H1 (cell line): ENCODE measurements at places on chromosomes 6 and 20.

DNA sequence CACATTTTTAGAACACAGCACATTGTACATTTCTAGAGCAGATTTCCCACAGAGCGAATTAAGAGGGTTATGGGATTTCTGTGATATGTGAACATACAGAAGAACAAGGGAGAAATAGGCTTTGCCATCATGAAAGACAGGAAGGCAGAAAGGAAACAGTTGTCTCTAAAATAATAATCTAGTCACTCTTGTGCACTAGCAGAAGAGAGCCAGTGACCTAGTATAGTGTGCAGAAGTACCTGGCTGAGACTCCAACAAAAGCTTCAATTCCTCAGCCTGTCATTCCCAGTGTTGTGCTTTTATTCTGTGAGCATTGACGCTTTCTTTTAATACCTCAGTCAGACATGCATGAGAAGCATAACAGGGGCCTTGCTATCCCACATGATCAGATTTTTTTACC lies 17.8 kb upstream of the DCBLD1 start:
- no peak for DNase-seq
- no peaks in the 10 kb centered on the region for H3K4me1 ChIP-seq
- no peaks in the 10 kb centered on the region for H3K27me3 ChIP-seq
- no peak overlapping the region for H3K27ac ChIP-seq
- H3K4me3 ChIP-seq: no peak overlapping the region

DNA sequence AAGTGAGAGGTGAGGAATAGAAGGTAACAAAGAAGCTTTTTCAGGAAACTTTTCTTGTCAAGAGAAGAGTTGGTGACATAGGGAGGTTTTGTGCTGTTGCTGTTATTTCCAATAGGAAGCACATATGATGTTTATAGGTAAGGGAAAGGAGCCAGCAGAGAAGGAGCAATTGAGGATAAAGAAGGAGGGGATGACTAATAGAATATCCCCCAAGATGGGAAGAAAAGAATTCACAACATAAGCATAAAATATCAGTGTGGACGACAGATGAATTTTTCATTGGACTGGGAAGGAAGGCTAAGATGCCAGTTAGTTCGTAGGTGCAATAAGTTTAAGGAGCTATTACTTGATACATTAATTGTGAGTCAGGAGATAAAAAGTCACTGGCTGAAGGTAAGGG lies 8.5 kb upstream of the BEND6 start:
- H3K4me3 ChIP-seq: no peak overlapping the region
- DNase-seq: no peak
- no peaks in the 10 kb centered on the region for H3K4me1 ChIP-seq
- no peaks in the 10 kb centered on the region for H3K27me3 ChIP-seq

DNA sequence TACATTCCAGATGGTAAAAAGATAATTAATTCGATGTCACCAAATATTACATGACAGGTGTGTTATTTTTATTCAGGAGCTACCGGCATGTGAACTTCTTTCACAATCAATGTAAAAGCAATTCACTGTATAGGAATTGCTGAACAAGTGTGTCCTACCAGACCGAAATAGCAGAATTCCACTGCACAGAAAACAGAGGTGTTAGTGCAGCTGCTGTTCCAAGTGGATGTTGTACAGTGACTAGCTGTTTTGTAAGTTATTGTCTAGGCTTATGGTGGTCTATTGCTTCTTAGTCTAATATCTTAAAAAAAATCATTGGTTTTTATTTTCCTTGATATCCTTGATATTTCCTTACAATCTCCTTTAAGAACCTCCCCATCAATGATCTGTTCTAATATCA lies 107.4 kb downstream of the COL19A1 start:
- H3K27ac ChIP-seq: no peak overlapping the region
- no peaks in the 10 kb centered on the region for H3K27me3 ChIP-seq
- DNase-seq: no peak
- H3K4me1 ChIP-seq: no peaks in the 10 kb centered on the region

DNA sequence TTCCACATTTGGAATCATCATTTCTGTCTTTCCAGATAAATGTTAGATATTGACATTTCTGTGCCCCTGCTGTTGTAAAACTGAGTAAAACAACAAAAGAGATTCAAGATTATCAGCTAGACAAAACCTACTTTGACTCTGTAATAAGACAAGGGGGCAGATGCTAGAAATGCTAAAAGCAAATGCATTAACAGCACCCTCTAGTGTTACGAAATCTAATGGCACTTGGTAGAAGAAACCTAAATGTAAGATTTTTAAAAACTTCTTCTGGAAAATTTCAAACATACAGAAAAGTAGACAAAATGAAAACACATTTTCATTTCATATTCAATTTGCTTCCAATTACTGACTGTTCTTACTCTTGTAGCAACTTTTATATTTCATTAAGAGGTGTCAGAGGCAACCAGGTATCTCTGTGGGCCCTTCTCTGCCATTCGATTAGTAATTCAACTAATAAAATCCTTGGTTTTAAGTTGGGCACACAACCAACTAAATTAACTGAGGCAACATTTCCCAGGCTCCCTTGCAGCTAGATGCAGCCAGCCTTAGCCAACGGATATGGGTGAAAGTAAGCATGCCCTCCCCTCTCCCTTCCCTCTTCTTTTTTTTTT lies 45.0 kb downstream of the SLC23A2 start:
- DNase-seq: no peak
- no peaks in the 10 kb centered on the region for H3K4me1 ChIP-seq
- H3K36me3 ChIP-seq: no peaks in the 10 kb centered on the region
- H3K27me3 ChIP-seq: no peaks in the 10 kb centered on the region
- no peak overlapping the region for H3K27ac ChIP-seq
- H3K4me3 ChIP-seq: no peak overlapping the region

DNA sequence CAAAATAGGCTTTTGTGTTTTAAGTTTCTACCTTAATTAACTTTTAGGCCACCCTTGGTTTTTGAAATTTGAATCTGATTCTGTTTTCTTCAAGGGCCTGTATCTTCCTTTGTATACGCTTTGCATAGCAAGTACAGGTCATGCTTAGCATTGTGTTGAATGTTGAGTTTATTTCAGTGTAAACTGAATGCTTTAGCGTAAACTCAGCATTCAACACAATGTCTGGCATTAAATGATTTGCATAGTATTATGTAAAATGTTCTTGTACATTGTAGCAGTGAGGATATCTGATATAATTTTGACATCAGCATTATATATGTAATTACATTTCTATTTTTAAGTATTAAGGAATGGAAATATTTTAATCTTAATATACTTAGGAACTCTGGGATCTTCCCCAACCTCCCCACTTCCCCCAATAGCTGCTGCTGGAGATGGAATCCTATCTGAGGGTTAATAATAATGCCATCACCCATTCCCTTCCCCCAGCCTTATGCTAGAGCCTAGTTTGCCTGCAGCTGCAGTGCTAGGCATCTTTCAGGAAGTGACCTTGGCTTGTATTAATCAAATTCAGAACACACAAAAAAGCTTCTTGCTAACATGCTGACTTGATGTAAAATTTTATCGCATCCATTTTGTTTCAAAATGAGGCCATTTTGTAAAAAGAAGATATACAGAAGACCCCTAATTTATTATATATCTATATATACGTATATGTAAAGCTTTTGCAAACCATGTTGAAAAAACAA lies 73.1 kb downstream of the NCOA3 start:
- H3K36me3 ChIP-seq: no peaks in the 10 kb centered on the region
- H3K27me3 ChIP-seq: no peaks in the 10 kb centered on the region
- no peak for DNase-seq
- peaks cover 15% of the 10 kb centered on the region; the same call in 1 of the 2 replicates for H3K4me1 ChIP-seq

GRCh38 chr6:25544833-25545232 lies 107.2 kb upstream of the SCGN start:
- H3K27me3 ChIP-seq: no peaks in the 10 kb centered on the region
- no peak overlapping the region for H3K27ac ChIP-seq
- DNase-seq: no peak
- no peaks in the 10 kb centered on the region for H3K36me3 ChIP-seq

GRCh38 chr20:53220482-53221307 lies 248.5 kb downstream of the TSHZ2 start:
- H3K27ac ChIP-seq: no peak overlapping the region
- H3K36me3 ChIP-seq: no peaks in the 10 kb centered on the region
- DNase-seq: no peak
- H3K4me1 ChIP-seq: peaks cover 4% of the 10 kb centered on the region; the same call in 1 of the 2 replicates
- no peaks in the 10 kb centered on the region; the same call in 1 of the 2 replicates for H3K27me3 ChIP-seq

DNA sequence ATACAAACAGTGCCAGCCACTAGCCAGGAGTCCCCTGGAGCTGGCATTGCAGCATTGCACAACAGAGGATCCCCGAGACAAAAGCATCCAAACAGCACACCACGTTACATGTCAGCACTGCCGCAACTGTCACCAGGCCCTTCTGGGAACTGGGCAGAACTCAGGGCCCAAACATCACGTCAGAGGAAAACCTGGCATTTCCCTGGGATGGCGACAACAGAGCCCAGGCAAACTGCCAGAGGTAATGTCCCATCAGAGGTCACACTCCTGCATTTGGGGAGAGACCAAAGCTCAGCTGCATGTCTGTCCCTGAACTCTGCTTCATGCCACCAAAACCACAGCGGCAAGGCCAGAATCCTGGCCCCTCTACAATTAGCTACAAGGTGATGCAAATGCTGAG lies 36.3 kb downstream of the PPP1R3G start:
- no peak overlapping the region for H3K27ac ChIP-seq
- H3K4me3 ChIP-seq: no peak overlapping the region
- no peaks in the 10 kb centered on the region for H3K36me3 ChIP-seq
- no peaks in the 10 kb centered on the region for H3K4me1 ChIP-seq
- no peaks in the 10 kb centered on the region for H3K27me3 ChIP-seq

- no peak for DNase-seq
- H3K4me3 ChIP-seq: no peak overlapping the region
- H3K27ac ChIP-seq: no peak overlapping the region
- no peaks in the 10 kb centered on the region for H3K36me3 ChIP-seq
- no peaks in the 10 kb centered on the region for H3K27me3 ChIP-seq
- H3K4me1 ChIP-seq: no peaks in the 10 kb centered on the region
Measured at GRCh38 chr6:85917522-85917921, 274.8 kb upstream of the SYNCRIP start.

- H3K27me3 ChIP-seq: no peaks in the 10 kb centered on the region
- H3K4me3 ChIP-seq: no peak overlapping the region
- H3K4me1 ChIP-seq: peaks cover 29% of the 10 kb centered on the region
Measured at GRCh38 chr20:34045930-34046725, 52.4 kb downstream of the RALY start.

DNA sequence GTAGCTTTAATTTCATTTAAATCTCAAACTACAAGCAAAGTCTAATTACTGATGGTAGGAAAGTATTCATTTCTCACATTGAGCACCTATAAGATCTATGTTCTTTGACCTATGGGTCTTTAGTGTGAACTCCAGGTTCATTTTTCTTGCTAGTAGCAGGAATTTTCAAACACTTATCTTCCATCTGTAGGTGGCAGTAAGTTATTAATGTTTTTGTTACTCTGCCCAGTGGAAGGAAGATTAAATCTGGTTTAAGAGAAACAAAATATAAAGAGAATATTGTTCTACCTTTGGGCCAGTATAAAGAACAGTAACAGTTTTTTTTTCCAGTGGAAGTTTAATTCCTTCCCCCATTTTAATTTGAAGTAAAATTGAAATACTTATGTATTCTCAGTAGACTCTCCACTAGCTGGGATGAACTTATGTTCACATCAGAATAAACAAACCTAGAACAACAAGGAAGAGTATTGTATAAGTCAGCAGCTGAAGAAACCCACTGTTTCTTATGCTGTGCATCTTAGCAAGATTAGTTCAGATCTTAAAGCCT lies 328.2 kb downstream of the PHF3 start:
- no peak for DNase-seq
- no peaks in the 10 kb centered on the region for H3K27me3 ChIP-seq

GRCh38 chr6:16494793-16495192 lies 256.4 kb downstream of the GMPR start:
- DNase-seq: no peak
- no peak overlapping the region for H3K27ac ChIP-seq
- H3K27me3 ChIP-seq: no peaks in the 10 kb centered on the region
- H3K4me1 ChIP-seq: peaks cover 21% of the 10 kb centered on the region
- no peaks in the 10 kb centered on the region for H3K36me3 ChIP-seq

DNA sequence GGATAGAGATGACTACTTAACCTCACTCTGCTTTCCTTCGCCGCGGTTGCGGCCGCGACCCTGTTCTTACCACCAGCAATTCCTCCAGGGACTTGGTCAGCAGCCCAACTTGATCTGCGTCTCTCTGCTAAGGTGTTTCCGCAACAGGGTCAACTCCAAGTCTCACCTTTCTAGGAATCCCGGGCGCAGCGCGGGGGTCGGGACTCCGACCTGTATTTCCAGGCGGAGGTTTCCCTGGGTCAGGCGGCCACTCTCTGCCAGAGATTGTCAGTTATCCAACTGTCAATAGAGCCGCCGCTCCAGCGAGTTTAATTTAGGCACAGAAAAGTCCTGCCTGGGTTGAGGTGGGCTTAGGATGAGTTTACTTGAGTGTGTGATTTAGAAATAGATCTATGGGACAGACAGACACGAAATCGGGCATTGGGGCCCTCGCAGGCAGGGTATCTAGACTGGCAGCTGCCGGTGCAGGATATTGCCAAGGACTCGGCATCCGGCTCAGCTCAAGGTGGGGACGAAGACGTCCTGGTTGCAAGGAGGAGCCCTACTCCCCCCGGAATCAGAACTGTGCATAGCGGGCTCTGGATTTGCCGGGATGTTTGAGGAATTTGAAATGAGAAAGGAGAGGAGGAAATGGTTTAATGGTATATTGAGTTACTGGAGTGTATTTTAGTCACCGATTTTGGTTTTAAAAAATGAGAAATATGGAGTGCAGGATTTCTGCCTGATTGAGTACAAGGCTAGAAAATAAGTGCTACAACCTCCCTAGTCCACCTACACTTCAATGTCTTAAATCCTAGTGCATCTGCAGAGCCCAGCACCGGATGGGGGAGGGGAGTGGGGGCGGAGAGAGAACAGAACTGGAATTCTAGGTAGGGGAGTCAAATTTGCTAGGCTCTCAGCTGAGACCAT lies 23.7 kb downstream of the POM121L2 start:
- no peak overlapping the region for H3K27ac ChIP-seq
- no peaks in the 10 kb centered on the region; the same call in 1 of the 2 replicates for H3K4me1 ChIP-seq
- no peaks in the 10 kb centered on the region for H3K36me3 ChIP-seq
- H3K4me3 ChIP-seq: peak overlapping the region; percentile 72
- no peak for DNase-seq

GRCh38 chr6:70351461-70351860 lies 48.6 kb upstream of the COL9A1 start:
- H3K27ac ChIP-seq: no peak overlapping the region
- H3K4me1 ChIP-seq: no peaks in the 10 kb centered on the region
- no peak overlapping the region for H3K4me3 ChIP-seq

DNA sequence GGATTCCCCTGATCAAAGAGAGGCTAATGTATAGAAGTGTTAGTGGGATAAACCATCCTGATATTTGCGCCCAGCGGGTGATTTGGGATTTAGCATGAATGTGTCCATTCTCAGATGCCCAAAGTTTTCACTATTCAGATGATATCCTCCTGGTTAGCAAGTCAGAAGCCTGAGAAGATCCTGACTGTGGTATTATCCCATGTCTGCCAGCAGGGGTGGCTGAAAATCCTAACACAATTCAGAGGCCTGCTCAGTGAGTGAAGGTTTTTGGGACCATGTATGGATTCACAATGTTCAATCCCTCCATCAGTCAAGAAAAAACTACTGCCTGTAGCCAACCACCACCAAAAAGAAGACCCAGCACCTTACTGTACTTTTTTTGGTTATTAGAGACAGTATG lies 34.1 kb upstream of the SPACA1 start:
- H3K4me3 ChIP-seq: no peak overlapping the region
- H3K36me3 ChIP-seq: no peaks in the 10 kb centered on the region
- H3K4me1 ChIP-seq: no peaks in the 10 kb centered on the region
- DNase-seq: no peak
- no peaks in the 10 kb centered on the region for H3K27me3 ChIP-seq
- H3K27ac ChIP-seq: no peak overlapping the region

GRCh38 chr6:34115403-34115795 lies 30.5 kb downstream of the GRM4 start:
- DNase-seq: no peak
- H3K36me3 ChIP-seq: no peaks in the 10 kb centered on the region
- no peaks in the 10 kb centered on the region for H3K27me3 ChIP-seq
- H3K4me1 ChIP-seq: no peaks in the 10 kb centered on the region
- no peak overlapping the region for H3K27ac ChIP-seq
- no peak overlapping the region for H3K4me3 ChIP-seq
